GM19239 (cell line): ENCODE measurements at places on chromosomes 3 and 15.

GRCh38 chr3:61613666-61614065 is 52.3 kb downstream of the PTPRG start:
- DNase-seq, result no peak

DNA sequence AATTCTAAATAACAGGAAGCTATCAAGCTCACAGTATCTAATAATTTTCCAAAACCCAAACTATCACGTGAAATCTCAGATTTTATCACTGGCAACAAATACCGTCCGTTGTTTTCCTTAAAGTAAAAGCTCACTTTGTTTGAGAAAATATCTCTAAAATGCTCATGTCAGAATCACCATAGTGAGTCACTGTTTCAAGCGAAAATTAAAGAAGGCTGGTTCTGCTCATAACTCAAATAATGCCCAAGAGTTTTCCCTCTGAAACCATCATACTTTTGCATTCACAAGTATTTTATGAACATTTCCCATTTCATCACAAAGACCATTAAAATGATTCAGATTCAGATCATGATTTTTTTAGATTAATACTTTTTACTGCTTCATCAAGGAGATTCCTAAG is 50.6 kb downstream of the TBL1XR1 start:
- no peak for DNase-seq

DNA sequence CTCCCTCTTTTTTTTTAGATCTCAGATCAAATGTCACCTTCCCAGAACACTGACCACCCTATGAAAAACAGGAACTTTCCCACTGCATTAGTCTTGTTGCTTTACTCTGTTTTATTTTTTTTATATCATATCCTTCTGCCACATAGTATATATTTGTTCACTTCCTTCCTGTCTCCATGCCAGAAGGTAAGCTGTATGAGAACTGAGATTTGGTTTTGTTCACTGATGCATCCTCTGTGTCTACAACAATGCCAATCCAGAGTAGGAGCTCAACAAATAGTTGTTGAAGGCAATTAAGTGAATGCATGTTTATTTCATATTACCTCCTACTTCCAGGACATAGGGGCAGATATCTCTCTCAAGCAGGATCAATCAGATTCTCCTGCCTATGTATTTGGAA is 114.4 kb downstream of the TPRG1 start:
- DNase-seq, result no peak

DNA sequence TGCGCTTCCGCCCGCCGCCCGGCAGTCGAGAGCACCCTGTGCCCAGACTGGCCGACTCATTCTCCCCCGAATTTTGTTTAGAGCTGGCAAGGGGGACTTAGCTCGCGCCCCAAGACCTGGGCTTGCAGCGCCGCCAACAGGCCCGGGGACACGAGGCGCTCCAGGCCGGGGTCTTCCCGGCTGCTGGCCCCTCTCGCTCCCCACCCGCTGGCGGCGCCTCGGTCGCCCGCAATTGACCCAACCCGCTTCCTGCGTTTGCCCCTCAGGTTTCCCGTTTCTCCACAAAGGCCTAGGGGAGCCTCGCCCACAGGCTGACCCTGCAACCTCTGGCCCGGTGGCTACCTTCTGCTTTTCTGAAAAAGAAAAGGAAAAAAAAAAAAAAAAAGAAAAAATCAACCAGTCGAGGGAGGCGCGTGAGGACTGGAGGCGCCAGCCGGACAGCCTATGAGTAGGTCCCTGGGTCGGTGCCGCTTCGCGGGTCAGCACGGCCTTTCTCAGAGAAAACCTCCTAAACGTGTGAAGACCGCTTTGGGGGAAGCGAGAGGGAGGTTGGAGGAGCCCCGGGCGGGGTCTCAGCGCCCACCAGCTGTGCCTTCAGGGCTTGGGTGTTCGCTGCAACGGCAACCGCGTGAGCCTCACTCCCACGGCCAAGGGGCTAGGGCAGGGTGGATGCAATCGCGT is 7.2 kb downstream of the FOXL2 start:
- DNase-seq, result no peak

GRCh38 chr15:87269566-87269965 is 987.0 kb downstream of the NTRK3 start:
- DNase-seq, result no peak

DNA sequence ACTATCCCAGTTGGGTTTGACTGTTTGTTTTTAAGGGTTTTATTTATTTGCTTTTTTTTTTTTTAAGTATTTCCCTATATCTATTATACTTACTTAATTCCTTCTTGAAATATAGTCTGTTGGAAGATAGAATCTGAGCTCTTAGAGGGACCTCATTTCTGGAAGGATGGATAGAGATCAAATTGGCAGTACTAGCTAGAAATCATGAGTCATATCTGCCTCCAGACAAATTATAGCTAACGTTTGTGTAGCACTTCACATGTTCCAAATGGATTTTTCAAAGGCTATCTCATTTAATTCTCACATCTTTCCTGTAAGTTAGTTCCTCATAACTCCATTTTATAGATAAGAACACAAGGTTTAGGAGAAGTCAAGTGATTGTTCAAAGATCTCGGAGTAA is 384.7 kb downstream of the ZIC1 start:
- no peak for DNase-seq

GRCh38 chr15:38215707-38216106 is 36.9 kb upstream of the SPRED1 start:
- DNase-seq, result no peak

DNA sequence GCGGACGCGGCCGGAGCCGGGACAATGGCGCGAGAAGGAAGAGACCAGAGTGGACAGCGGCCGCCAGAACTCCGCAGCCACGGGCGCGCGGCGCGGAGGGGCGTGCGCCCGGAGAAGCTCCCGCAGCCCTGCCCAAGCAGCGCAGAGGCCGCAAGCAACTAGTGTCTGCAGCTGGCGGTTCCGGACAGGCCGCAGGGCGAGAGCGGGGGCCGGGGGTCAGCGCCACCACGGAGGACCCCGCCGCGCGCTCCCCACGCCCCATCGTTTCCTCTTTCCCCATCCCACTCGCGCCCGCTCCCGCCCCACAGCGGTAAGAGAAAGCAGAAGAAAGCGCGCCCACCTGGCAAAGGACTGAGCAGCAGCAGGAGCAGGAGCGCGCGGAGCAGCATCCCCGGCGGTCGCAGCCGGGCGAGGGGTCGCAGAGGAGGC is 440 bp downstream of the PRTG start:
- DNase-seq, result no peak

- no peak for DNase-seq
Measured at GRCh38 chr3:177174607-177175170, 22.6 kb downstream of the TBL1XR1 start.

- no peak for DNase-seq
Measured at GRCh38 chr3:110070161-110070916, 733.0 kb upstream of the DPPA4 start.

- DNase-seq, result no peak
Measured at GRCh38 chr15:73225358-73226015, 143.3 kb downstream of the HCN4 start.

DNA sequence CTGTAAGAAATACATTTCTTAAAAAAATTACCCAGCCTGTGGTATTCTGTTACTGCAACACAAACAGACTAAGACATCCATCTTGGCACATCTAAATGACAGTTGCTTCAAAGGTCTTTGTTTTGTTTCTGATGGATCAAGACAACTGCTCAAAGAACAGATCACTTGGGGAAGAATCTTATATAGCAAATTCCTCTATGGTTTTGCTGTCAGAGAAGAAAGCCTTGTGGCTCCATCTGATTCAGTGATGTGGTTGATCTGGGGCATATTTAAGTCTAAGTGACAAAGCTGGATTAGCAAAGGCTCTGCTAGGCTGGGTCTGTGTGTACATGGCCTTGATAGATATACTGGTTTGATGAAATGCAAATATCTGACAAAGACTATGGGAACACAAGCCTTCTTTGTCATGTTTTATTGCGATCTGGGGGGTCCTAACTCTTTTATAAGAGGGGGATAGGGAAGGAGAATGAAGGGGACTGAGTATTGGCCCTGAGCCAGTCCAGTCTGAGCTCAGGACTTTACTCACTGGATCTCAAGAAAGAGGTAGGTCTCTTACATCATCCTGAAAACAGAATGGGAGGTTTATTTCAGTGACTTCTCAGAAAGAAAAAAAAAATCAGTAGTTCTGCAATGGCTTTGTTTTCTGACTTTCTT is 14.3 kb upstream of the LIMD1 start:
- no peak for DNase-seq

DNA sequence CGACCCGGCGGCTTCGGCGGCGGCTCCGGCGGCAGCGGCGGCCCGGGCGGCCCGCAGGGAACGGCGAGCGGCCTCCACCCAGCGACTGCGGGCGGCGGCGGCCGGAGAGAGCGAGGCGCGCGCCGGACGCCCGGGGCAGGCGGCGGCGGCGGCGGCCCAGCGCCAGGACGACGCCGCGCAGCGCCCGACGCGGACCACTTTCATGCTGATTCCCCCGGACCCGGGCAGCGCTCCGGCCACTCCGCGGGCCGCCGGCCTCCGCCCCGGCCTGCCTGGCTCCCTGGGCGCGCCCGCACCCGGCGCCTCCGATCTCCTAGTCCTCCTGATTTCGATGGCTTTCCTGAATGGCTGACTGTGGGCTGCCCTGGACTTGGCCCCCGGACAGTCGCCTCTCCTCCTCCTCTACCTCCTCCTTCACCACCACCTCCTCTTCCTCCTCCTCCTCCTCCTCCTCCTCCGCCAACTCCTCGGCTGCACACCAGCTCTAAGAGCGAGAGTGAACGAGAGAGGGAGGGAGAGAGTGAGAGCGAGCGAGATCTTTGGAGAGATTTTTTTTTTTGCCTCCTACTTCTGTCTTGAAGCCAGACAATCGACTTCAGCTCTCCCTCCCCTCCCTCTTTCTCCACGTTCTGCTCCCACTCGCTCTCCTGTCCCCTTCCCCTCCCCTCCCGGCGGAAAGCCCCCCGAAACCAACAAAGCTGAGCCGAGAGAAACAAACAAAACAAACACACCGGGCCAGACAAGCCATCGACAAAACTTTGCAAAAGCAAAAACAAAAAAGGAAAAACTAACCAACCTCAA is 844 bp downstream of the NR2F2 start:
- no peak for DNase-seq

GRCh38 chr3:131047582-131047981 is 20.9 kb downstream of the NEK11 start:
- DNase-seq, result no peak

DNA sequence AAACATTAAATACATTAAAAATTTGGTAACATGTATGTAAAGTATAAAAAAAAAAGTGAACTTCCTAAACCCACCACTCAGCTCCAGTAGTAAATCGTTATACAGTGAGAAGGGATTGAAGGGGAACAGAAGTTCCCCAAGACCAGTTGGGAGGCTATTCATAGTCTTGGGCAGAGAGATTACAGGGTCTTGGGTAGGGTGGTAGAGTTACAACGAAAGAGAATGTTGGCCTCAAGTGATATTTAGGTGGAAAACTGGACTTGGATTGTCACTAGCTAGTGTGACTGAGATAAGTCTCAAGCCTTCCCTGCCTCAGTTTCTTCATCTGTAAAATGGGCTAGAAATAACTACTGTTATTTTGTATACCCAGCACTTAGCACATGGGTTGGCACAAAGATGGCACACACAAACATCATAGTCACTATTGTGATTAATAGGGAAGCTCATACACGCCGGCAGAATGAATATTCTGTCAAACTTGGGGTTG is 431 bp upstream of the YEATS2 start:
- no peak for DNase-seq

GRCh38 chr3:55959471-55960080 is 472.5 kb upstream of the WNT5A start:
- no peak for DNase-seq

DNA sequence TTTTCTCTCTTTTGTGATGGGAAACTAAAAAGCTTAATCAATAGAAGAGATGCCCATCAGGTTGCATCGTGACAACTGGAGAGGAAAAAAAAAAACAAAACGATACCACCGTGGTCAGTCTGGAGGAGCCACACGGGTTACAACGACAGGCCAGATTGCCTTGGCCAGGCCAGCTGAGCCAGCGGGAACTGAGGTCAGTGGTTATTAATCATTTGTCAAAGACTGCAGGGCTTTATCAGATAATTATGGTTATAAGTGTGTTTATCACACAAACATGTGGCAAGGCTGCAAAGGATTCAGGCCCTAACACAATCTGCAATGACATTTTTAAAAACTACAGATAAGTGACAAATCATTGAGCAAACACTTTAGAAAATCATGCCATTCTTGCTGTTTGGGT is 135.0 kb upstream of the FAM3D start:
- no peak for DNase-seq

DNA sequence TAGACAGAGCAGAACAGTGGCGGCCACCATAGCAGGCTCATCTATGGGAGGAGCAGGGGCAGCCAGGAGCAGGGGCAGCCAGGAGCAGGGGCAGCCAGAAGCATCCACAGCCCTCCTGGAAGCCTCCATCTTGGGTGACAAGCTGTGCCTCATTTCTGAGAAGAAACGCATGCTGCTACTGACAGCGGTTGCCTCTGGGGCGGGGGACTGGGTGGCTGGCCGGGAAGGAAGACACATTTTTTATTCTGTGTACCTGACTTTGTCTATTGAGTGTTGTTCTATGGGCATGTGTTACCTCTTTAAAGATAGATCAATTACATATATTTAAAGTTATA is 71.5 kb upstream of the KLF13 start:
- no peak for DNase-seq

DNA sequence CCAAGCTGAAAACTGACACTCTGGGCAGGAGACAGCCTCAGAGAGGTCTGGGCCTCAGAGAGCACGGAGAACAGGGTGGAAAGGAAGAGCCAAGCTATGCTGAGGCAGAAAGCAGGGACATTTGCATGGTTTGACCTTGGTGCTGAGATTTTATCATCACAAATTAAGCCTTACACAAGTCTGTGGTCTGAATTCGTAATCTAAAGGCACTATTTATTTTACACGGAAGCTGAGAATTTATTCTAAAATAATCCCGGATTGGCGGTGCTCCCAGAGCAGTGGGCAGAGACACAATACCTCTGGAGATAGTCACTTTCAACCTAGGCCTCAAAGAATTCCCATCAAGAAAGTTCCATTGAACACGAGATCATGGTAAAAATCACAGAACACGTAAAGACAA is 47.5 kb downstream of the CFAP92 start:
- no peak for DNase-seq

GRCh38 chr3:9225268-9225667 is 24.2 kb downstream of the SRGAP3 start:
- no peak for DNase-seq

GRCh38 chr3:93855401-93855800 is 118.3 kb downstream of the PROS1 start:
- no peak for DNase-seq

GRCh38 chr3:1442271-1442670 is 349.4 kb downstream of the CNTN6 start:
- DNase-seq, result no peak
